Retinal pigment epithelial cell (primary cell): ENCODE measurements at places on chromosomes 6 and 20.
A peak's percentile ranks its signal among the peaks of the same experiment; 100 is the strongest.

DNA sequence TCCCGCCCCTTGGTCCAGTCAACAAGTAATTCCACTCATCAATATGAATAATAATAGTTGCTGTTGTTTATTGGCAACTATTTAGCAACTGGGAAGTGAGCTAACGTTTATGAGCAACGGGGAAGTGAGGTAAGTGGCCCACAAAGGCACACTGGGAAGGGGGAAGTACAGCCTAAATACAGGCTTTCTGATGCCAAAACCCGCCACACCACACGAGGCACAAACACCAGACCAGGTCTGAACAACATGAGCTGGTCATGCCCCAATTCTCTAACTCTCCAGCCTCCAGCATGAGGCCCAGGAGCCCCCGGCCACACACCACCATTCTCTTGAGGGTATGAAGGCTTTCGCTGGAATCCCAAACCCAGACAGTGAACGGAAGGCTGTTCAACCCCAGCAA lies 50.8 kb downstream of the PREX1 start:
- no peak for DNase-seq

DNA sequence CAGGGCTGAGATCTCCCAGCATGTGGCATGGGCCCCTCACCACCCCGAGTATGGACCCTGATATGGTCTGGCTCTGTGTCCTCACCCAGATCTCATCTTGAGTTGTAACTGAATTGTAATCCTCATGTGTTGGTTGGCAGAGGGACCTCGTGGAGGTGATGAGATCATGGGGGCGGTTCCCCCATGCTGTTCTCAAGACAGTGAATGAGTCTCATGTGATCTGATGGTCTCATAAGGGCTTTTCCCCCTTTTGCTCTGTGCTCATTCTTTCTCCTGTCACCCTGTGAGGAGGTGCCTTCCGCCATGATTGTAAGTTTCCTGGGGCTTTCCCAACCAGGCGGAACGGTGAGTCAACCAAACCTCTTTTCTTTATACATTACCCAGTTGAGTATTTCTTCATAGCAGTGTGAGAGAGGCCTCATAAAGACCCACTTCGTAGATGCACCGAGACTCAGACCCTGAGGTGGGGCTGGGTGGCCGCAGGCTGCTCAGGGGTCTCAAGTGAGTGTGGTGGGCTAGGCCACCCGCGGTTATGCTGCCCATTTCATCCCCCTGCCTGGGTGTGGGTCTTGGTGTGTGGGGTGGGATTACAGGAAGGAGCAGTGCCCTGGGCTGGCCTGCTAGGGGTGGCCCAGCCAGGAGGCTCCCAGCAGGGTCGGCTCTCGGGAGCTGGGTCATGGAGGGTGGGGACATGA lies 26.2 kb upstream of the GATA5 start:
- DNase-seq, result peak; percentile 47

- DNase-seq, result no peak
Observed at GRCh38 chr6:9437836-9438235, 977.0 kb downstream of the TFAP2A start.

DNA sequence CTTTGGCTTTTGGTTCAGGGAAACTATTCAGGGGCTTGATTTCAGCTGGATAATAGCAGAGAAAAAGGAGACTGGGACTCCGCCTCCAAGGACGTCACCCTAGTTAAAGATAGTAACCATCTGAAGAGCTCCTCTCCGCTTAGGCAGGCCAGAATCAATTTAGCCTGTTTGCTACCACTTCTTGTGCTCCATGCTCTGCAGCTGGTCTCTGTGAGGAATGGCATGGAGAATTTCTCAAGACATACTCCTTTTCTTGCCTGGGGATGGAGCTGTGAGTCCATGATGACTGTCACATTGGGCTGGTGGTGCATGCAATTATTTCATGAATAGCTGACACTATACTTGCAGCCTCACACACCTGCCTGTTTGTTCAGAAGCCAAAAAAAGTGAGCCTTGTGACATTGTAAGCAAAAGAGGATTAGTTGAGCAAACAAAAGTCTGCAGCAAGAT lies 61.4 kb downstream of the TXLNB start:
- no peak for DNase-seq

GRCh38 chr6:37967651-37968050 lies 148.1 kb downstream of the ZFAND3 start:
- no peak for DNase-seq

- no peak for DNase-seq
Observed at GRCh38 chr20:17023806-17024205, 203.0 kb upstream of the PCSK2 start.
